ENCODE measurements at places on chromosomes 12 and 14. TPM values are rescaled to one million over a fixed set of nuclear protein-coding genes. Genes with fewer than 3 reads are reported as not detected.

DNA sequence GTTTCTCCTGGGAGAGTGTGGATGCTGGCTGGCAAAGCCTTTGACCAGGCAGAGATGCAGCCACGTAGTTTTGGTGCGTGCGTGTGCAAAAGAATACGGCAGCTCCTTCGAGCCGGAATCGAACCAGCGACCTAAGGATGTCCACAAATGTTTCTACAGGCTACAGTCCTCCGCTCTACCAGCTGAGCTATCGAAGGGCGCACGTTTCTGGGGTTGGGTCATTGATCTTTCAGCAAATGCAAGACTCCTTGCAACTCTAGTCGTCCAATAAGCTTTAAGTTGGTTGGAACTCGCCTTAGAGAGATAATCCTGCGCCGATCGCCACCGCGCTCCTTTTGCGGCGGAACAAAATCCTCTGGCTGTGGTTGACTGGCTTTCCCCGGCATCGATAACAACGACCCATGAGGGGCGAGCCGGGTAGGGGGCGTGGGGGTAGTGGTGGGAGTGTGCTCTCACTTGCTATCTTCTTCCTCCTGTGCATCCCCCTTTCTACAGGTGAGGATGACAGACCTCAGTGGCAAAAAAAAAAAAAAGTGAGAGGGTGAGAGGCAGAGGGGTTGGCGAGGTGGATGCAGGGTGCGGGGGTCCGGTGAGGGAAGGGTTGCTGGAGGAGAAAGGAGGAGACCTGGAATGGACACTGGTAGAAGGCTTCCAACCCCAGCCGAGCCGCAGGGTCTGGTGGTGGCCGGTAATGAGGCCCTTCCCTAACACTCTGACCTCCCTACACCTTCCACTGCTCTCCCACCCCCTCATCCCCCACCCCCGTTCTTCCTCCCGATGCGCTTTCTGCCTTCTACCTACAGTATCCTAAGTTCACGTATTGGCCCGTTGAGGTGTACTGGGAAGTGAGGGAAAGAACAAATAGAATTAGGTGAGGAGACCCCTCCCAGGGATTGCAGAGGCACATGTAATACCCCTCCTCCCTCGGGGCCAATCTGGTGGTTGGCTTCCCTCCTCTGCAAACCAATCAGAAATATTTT is 11.8 kb upstream of the OR6S1 start:
- DNase-seq = peak; percentile 91

DNA sequence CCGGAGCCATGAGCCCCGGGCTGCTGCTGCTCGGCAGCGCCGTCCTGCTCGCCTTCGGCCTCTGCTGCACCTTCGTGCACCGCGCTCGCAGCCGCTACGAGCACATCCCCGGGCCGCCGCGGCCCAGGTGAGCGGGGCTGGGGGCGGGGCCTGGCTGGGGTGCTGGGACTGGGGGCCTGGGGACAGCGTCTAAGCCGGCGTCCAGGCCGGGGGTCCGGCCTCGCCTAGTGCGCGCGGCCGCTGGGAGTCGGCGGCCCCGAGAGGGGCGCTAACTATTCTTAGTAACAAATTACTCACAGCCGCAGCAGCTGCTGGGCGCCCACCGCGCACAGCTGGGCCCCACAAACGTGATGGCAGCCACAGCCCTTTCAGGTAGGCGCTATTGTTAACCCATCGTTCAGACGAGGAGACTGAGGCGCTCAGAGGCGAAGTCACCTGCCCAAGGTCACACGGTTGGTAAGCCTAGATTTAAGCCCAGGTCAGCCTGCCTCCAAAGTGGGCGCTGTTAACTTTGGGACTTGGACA is 374 bp downstream of the CYP46A1 start:
- DNase-seq = no peak

The SLC7A7 gene
- 4.2 TPM for total RNA-seq

The CIROP gene
- 0.07 TPM for total RNA-seq

DNA sequence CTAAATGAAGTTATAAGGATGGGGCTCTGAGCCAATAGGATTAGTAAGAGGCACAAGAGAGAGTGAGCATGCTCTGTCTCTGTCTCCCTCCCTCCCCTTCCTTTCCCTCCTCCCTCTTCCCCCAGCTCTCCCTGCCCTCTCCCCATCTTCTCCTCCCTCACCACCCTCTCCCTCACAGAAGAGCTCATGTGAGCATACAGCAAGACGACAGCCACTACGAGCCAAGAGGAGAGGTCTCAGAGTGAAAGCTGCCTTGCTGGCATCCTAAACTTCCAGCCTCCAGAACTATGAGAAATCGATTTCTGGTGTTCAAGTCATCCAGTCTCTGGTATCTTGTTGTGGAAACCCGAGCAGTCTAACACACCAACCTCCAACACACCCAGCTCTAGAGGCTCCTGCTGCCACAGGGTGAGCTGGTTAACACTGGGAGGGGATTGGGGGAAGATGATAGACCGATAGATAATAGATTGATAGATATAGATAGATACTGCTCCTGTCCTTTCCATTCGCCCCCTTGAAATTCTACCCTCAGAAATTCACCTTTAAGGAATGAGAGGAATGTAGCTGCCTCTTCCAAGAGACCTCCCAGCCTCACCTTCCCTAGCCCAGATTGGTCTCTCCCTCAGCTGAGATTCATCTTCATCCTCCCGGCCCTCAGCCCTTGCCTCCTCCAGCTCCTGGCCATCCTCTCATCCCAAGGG is 25.8 kb upstream of the ACTN1 start:
- no peak for DNase-seq

GRCh38 chr12:26116829-26117715 is 7.8 kb downstream of the BHLHE41 start:
- no peak for DNase-seq

The CMA1 gene
- total RNA-seq = not detected

GRCh38 chr12:68602720-68603119 is 8.0 kb upstream of the RAP1B start:
- DNase-seq = no peak

GRCh38 chr12:107435072-107435471 is 250.5 kb upstream of the PWP1 start:
- DNase-seq = no peak

All from WTC11 (cell line).